ENCODE measurements at places on chromosomes 3 and 15. TPM values are rescaled to one million over a fixed set of nuclear protein-coding genes. Genes with fewer than 3 reads are reported as not detected.

DNA sequence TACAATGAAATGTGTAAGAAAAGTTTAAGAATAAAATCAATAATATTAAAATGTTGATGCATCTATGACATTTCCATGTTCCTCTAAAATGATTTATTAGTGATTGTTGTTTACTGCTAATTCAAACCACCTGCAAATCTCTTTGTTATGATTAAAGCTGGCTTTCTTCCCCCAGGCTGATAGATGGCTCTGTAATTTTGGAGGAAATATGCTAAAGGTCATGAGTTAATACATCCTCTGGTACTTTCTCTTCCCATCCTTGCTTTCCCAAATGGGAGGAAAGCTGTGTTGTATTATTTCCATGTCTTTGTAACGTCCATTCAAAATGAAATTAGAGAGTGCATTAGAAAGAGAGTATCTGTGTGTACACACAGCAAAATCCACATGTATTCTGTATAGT is 139.5 kb upstream of the TMCO5A start:
- H3K27ac ChIP-seq, result no peak overlapping the region
- no peak for DNase-seq
- no peak overlapping the region for H3K4me3 ChIP-seq
- no peaks in the 10 kb centered on the region for H3K36me3 ChIP-seq

- H3K27me3 ChIP-seq, result no peaks in the 10 kb centered on the region
- H3K4me3 ChIP-seq, result no peak overlapping the region
- H3K4me1 ChIP-seq, result no peaks in the 10 kb centered on the region
- H3K27ac ChIP-seq, result no peak overlapping the region
- DNase-seq, result no peak
- no peaks in the 10 kb centered on the region for H3K36me3 ChIP-seq
These were observed 404.6 kb upstream of the ARL6 start for GRCh38 chr3:97359977-97360376.

GRCh38 chr15:62777671-62778070 is 264.9 kb upstream of the TPM1 start:
- no peak overlapping the region for H3K4me3 ChIP-seq
- no peak overlapping the region for H3K27ac ChIP-seq
- H3K27me3 ChIP-seq, result no peaks in the 10 kb centered on the region
- peaks cover 28% of the 10 kb centered on the region for H3K4me1 ChIP-seq
- no peak for DNase-seq

The APOD gene
- total RNA-seq, result not detected

The SYNPR gene
- total RNA-seq, result 0.36 TPM

Measured in cardiac muscle cell (in vitro differentiated cells and primary cell).